Neural crest cell (in vitro differentiated cells): ENCODE measurements at places on chromosomes 5 and 9. TPM values are rescaled to one million over a fixed set of nuclear protein-coding genes. Genes with fewer than 3 reads are reported as not detected.

The OMD gene
- not detected in 2 replicates for total RNA-seq

The MAML1 gene
- total RNA-seq, result 57.6 and 59.1 TPM in 2 replicates

The FIBCD1 gene
- 0.23 and 0.45 TPM in 2 replicates for total RNA-seq

The TICAM2 gene
- 1.4 and 1.9 TPM in 2 replicates for total RNA-seq

The SH3PXD2B gene
- total RNA-seq, result 86.1 and 89.1 TPM in 2 replicates

The GFI1B gene
- not detected in 2 replicates for total RNA-seq

The NEURL1B gene
- total RNA-seq, result 5.7 and 6.1 TPM in 2 replicates

The MLANA gene
- total RNA-seq, result not detected in 2 replicates

The TNIP1 gene
- 34.6 and 37.1 TPM in 2 replicates for total RNA-seq

- DNase-seq, result no peak
Measured at GRCh38 chr5:67253911-67254310, 57.3 kb upstream of the CD180 start.

- DNase-seq, result peak; percentile 44
Measured at GRCh38 chr5:6633469-6634245, 417 bp downstream of the SRD5A1 start.

- DNase-seq, result no peak
Measured at GRCh38 chr9:124013309-124014210, 2.0 kb downstream of the LHX2 start.

DNA sequence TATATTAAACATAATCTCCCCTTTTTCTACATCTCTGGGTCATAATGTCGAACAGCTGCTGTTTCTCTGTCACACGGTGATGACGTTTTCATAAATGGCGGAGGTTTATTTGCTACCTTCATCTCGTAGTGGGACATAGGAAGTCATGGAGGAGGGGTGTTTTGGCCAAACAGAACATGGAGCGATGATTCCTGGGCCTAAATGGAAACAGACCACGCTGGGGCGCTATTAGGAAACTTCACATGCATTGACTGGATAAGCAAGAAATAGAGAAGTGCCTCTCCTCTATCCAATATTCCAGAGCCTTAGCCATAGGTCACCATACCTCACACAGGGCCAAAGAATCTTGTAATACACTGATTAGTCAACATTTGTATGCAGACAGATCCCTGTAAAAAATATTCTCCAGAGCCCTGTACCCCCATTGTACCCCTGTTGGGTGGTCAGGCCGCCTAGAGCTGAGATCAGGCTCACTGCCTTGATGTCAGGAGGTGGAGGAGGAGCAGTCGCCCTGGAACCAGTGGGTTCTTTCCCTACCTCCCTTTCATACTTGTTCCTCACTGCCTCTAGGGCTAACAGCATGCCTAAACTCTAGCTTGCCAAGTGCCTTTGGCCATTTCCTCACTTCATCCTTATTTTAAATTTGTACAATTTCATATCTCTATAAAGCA, 77.8 kb upstream of the SPIN1 start:
- DNase-seq, result no peak

DNA sequence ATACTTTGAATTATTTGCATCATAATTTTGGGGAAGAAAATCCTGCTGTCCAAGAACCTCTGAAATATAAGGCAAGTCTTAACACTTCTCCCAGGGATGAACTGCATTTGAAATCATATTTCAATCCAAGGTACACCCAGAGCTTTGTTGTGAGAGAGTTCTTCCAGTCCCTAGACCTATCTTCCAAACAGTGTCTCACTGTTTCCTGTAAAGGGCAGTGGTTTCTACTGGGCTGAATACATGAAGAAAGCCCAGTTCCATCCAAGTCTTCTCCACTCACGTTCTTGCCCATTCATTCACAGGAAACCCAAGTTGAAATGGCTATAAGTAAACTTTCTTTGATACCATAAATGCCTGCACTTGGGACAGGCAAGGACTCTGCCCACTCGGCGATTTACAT, 108.3 kb upstream of the LHFPL2 start:
- DNase-seq, result no peak

- no peak for DNase-seq
Measured at GRCh38 chr5:112923988-112924387, 2.0 kb upstream of the REEP5 start.

GRCh38 chr9:3397766-3398165, 128.0 kb downstream of the RFX3 start:
- no peak for DNase-seq

DNA sequence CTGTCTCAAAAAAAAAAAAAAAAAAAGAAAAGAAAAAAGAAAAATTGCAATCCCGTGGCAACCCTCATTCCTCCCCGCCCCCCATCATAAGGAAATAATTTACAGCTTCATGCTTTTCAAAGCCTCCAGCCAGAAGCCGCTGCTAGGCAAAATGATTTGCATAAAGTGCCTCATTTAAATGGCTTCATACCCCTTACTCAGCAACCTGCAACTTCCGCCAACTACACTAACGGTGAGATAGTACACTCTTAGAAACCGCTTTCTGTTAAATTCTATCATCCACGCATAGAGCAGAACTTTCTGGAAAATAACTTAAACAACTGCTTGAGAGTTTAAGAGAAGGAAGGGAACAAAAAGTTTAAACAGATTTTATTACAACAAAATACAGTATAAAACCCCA, 17.8 kb downstream of the SERINC5 start:
- DNase-seq, result no peak

- no peak for DNase-seq
Measured at GRCh38 chr9:36858805-36859375, 175.2 kb downstream of the PAX5 start.

- no peak for DNase-seq
Measured at GRCh38 chr5:129125819-129126218, 31.3 kb downstream of the ISOC1 start.

DNA sequence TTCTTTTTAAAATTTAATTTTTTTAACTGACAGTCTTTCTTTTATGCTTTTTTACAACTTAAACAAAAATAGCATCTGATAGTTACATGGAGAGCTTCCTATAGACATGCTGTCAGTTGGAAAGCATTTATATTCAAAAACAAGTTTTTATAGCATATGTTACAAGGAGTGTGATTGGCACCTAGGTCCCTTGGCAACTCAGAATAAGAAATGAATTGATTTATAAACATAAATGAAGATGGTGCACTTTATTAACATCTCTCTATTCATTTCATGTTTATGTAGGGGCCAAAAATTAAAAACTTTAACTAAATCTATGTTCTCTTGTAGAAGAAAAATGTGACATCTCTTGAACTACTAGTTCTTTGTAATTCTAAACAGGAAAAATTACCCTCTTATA, 153.2 kb downstream of the XRCC4 start:
- no peak for DNase-seq

DNA sequence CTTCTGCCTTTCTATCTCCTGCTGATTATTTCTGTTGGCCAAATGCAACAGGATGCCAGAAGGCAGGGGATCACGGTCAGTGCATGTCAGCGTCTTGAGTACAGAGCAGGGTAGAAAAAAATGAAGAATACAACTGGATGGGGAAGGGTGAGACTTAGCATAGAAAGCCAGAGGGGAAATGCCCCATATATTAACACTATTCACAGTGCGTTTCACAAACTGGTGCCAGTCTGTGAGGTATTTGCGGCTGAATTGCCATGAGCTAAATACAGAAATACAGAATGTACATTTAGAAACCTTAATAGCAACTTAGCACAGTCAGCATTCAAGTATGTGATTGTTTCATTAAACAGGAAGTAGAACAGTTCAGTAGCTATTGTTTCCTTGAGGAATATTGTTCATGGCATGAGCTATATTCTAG, 31.0 kb upstream of the SLC1A3 start:
- DNase-seq, result no peak

GRCh38 chr5:85109616-85110015, 724.9 kb upstream of the EDIL3 start:
- no peak for DNase-seq

- no peak for DNase-seq
Measured at GRCh38 chr5:35117967-35118366, 70.2 kb upstream of the AGXT2 start.

DNA sequence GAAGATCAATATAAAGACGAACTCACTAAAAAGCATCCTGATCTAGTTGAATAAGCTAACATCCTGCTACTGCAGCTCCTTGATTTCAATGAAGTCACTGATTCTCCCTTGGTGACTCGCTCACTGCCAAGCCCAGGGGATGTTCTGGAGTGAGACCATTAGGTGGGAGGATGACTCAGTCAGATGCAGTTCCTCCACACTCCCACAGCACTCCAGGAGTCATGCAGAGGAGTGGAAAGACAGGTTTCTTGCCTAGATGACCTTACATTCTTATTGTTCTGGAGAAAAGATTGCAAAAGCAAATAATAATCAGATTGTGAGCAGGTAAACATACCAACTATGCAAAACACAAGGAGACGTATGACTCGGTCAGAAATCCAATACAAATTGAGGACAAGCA, 15.3 kb downstream of the GCNT4 start:
- no peak for DNase-seq

DNA sequence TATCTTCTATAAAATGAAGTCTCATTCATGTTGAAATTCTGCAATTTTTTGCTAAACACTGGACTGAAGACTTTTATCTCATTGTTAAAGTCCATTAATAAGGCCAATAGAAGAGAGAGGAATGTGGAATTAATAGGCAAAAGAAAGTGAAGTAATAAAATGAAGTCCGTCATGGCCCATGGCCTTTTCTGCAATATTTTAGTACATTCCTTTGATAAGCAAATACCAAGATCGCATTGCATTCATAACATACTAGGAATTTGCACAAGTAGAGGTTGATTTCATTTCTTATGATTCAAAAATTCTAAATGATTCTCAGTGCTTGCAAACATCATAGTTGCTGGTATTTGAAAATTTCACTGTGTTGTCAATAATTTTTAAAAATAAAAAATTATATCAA, 664.0 kb downstream of the NR2F1-AS1 start:
- no peak for DNase-seq

- DNase-seq, result no peak
Measured at GRCh38 chr9:132942541-132943182, 1.8 kb downstream of the TSC1 start.

- no peak for DNase-seq
Measured at GRCh38 chr9:78606001-78606379, 309.1 kb downstream of the PSAT1 start.

DNA sequence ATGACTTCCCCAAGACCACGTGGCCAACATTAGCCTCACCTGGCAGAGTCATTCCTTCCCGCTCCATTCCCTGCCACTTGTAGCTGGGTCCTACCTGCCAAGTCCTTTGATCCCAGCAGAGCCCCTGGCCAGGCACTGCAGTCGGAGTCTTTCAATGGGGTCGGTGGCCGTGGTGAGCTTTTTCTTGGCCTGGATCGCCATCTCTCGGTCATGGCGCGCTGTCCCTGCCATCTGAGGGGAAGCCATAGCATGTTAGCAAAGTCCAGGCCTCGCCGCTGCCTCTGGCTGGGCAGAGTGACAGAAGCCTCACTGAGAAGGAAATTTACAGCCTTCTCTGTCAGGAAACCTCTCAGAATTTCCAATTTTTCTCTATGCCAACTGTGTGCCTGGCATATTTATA, 17.5 kb downstream of the CAPSL start:
- peak; percentile 8 for DNase-seq

DNA sequence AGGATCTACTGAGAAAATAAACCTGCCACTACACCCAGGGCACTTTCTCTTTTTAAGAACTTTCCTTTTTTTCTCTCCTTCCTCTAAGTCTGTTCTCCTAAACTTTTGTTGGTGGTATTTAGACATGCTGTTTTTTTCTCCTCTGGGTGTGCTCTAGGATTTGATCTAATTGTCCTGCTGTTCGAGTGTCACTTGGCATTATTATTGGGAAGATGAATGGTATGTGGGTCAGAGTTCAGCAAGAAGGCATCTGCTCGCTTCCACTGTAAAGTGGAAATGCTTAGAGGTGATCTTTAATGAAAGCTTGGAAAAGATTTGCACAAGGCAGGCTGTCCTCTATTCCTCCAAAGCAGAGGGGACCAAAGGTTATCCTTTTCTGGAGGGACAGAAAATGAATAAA, 1.3 kb upstream of the PLPPR1 start:
- DNase-seq, result no peak

DNA sequence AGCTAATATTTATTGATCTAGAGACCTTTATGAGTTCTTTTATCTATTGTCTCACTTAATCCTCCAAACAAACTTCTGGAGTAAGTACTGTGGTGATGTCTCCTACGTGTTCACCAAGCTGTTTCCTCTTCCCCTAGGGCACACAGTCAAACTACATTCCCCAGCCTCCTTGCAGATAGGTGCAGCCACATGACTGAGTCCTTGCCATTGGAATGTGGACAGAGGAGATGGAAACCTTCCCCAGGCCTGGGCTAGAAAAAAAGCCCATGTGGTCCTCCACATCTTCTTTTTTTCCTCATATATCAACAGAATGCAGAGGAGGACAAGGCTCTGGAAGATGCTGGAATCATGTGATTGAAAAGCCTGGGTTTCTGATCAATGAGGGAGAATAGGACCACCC, 88.0 kb downstream of the ANKRD55 start:
- no peak for DNase-seq

- DNase-seq, result no peak
Measured at GRCh38 chr5:96067894-96068614, 106.4 kb upstream of the ELL2 start.
